ENCODE measurements at places on chromosomes 7 and 10. TPM values are rescaled to one million over a fixed set of nuclear protein-coding genes. Genes with fewer than 3 reads are reported as not detected.

Gene CYP2C19
- not detected for total RNA-seq

Gene CPA2
- total RNA-seq: not detected

Gene ADCYAP1R1
- total RNA-seq: not detected

Gene TMEM248
- total RNA-seq: 34.7 TPM

Gene KLF14
- total RNA-seq: not detected

All from HepG2 (cell line).